ENCODE measurements at places on chromosomes 6 and 20.

GRCh38 chr6:119240257-119241110 is 109.1 kb downstream of the MAN1A1 start:
- no peak for DNase-seq

DNA sequence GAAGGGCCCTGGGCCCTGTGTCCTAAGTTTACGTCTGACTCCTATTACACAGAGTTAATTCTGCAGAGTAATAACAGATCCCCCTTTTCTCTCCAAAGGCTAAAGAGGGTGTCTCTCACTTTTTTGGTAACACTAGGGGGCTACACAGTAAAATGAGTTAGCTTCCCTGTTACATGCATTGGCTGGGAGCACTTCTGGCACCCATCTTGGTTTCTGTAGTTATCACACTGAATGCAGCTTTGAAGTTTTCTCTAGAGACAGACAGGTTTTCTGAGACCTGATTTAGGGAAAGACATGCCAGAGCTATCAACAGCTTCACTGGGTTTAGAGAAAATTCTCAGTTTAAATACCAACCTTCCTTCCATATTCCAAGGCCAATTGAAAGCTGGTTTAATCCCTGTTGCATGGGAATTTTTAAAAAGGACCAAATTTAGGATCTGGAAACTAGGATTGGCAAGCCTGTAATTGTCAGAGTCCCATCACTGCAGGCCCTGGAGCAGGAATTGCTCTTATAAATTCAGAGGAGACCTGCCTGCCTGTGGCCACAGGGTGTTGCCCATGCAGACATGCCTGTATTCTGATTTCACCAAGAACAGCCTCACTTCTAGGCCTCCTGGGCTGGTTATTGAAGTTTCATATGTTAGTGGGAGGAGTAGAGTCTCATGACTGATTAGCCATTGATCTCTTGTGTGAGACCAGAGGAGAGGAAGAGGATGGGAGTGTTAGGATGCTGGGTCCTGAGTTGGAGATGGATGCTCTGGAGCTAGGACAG is 29.4 kb downstream of the RNF8 start:
- no peak for DNase-seq

DNA sequence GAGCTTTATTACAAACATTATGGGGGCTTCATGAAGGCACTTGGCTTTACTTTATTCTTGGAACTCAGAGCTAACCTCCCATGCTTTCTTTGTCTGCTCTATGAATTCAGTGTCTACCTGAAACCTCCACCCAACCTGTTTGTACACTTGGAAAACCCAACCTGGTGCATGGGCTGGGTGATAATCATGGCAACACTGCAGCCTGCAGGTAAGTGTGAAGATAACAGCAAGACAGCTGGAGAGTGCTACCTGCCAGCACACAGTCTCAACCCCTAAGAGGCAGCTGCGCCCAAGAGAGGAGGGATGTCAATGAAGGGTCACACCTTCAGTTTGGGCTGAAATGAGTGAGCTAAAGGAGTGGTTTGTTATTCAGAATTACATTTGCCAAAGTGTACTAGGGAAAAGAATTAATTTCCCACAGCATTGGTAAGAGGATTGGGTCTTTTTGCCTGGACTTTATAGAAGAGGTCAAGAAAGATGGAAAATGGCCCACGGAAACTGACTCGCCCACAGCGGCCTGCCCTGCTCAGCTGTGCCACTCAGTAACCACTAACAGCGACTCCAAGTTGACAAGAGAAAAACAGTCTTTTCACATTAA is 24.4 kb downstream of the FOXQ1 start:
- no peak for DNase-seq

DNA sequence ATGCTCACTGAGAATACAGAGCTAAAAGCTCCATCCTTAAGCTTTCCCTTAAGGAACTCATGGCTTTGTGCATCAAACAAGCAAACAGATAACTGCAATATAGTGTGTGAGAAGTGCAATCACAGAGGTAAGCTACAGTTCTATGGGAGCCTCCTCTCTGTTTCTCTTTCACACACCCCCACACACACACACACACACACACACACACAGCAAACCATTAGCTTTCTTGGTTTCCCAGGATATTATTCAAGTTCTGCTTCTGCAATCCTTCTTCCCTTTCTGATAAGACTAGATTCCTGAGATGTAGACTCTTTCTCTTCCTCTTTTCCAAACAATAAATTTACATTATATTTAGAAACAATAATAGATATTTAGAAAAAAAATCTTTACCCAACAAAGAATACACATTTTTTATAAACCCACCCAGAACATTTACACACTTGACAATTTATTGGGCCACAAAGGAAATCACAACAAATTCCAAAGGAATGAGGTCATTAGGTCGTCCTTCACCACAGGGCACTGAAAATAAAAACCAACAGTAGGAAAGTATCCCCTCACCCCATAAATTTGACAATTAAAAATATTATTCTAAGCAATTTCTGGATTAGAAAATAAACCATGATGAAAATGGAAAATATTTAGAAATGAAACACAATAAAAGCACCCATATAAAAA is 9.3 kb upstream of the GFOD1 start:
- DNase-seq = peak; percentile 60

- DNase-seq = peak; percentile 24
These were observed 25.2 kb downstream of the HLA-A start for GRCh38 chr6:29967379-29968010.

- DNase-seq = peak; percentile 91
These were observed 9.6 kb downstream of the MAN1A1 start for GRCh38 chr6:119339941-119340456.

DNA sequence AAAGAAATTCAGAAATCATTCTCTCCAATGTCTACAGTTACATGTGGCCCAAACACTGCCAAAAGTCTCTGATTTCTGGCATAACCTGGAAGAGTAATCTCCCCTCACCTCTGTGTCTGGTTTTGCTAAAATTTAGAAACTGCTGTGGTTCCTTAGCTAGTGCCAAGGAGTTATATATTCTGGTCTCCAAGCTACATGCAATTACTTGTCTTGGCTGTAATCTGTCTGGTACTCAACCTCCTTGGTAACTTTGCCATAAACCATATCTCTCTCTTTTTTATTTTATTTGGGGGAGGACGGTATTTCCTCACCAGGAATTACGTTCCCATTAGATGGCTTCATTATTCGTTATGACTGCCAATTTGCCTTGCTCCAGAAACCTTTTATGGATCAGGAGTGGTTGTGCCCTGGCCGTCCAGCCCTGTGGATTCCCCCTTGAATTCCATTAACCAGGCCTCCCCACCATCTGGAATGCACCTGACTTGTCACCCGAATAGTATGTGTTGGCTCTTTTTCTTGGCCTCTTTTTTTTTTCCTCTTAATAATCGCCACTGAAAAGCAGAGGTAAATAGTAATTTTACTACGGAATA is 400.0 kb downstream of the CD83 start:
- DNase-seq = no peak

DNA sequence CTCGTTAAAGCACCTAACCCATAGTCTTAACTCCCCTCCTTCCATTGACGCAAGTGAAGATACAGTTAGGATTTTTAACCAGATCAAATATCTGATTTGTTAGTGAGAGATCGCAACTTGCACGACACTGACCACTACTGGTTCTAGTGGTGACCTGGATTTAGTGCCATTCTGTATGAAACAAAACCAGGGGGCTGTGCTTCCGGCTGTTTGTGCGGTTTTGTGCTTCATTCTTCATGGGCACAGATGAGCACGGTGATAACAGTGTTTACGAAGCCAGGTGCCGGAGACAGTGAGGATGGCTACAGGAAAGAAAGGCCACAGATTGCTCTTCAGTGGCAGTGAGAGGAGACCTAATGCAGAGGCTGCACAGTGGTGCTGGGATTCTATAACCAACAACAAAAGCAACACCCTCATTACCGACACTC is 75.5 kb downstream of the NOL4L start:
- no peak for DNase-seq

DNA sequence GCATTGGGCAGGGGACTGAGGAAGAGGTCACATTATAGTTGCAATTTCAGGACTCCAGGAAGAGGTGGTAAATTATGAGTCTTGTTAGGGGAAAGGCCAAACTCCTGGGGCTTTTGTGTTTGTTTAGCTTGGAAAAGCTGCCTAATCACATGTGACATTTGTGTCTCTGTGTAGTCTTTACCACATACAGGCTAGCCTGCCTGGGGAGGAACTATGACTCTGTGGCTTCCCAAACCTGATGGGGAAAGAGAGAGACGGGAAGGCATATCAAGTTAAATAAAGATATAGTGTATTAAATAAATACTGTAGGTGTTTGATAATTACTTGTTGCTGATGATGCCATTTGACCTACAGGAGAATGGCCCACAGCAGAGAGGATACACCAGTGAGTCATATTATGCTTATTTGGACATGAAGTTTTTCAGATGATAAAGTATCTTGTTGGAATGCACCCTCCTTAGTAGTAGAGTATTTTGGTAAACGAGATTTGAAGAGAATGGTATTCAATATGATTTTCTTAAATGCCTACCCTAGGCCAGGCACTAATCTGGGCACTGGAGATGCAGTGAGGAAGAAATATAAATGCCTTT is 4.0 kb downstream of the BLTP3A start:
- peak; percentile 68 for DNase-seq

DNA sequence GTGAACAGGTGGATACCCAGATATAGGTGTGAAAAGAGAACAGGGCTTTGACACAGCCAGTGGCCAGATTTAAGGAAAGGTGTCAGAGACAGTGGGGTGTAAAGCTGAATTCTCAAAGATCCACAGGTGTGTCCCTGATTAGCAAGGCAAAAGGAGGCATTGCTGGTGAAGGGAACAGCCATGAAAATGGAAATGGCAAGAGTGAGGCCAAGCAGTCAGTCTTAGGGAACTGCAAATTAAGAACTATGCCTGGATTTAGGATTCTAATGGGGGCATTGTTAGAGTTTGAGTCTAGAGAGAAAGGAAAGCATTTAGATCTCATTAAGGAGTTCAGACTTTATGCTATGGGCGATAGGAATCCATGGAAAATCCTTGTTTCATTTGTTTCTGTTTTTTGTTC is 789.2 kb downstream of the MAFB start:
- no peak for DNase-seq

DNA sequence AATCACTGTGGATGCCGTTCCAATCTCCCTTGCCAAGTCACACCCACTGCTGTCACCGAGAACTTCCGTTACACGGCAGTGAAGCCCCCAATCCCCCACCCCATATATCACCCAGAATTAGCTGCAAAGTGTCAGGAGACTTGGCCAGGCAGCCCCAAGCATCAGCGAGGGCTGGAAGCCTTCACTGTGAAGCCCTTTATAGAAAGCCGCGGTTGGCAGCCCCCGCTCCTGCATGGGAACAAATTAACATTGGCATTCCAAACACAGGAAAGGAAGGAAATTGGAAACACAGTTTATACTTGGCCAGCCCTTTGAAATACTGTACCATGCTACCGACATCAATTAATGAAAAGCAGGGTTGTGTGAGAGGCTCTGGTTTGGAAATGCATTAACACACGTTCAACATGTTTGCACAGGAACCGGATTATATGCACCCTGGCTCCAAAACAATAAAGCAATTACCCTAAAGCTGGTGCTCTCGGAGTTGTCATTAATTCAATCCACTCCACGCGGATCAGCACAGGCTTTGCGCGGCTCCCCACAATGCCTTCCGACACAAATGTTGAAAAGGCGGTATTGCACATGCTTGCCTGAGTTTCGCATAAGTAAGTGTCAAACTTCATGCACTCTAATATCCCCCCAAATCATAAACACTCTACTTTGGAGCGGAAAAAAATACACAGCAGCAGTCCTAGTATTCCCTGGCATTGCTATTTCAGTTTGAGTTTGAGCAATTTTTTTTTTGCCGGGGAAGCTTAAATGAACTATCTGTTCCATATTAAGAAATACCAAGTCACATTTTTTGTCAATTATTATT is 7.1 kb downstream of the BMP7 start:
- no peak for DNase-seq

DNA sequence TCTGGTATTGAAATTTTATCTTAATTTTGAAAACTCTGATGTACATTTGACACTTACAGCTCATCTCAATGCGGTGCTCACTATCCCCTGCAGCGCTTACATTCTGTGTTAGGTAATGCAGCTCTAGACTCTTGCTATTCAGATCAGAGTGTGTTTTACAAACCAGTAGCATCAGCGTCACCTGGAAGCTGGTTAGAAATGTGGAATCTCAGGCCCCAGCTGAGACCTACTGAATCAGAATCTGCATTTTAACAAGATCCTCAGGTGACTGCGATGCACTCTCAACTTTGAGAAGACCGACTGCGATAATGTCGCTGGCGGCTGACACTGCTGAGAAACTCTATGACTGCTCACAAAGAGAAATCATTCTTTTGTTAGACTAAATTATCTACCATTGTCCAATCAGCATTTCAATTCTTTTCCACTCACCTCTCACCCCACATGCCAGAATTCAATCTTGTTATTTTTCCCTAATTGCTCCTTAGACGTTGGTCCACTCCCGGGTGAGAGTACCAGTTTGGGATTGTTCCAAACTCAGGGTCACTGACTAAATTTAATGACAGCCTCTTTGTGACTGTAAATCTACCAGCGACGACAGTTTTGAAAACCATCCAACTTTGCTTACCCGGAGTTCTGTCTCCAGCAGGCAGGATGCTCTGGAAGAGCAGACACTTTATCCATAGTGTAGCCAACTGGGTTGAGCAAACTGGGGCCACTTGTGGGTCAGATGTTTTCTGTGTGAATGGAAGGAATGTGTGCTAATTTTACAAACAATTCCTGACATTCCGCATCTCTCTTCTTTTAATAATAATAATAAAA is 140.1 kb upstream of the BTBD3 start:
- no peak for DNase-seq

DNA sequence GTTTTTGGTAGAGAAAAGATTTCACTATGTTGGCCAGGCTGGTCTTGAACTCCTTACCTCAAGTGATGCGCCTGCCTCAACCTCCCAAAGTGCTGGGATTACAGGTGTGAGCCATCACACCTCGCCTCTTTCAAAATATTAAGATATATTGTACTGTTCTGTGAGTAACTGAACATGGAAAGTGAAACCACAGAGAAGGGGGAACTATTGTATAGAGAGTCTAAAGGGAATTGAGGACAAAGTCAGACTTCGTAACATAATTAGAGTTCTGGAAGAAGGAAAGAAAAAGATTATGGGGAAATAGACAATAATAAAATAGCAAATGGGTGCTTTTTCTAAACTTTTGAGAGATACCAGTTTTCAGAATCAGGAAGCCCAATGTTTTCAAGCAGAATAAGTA is 17.4 kb upstream of the AKAP7 start:
- peak; percentile 54 for DNase-seq

DNA sequence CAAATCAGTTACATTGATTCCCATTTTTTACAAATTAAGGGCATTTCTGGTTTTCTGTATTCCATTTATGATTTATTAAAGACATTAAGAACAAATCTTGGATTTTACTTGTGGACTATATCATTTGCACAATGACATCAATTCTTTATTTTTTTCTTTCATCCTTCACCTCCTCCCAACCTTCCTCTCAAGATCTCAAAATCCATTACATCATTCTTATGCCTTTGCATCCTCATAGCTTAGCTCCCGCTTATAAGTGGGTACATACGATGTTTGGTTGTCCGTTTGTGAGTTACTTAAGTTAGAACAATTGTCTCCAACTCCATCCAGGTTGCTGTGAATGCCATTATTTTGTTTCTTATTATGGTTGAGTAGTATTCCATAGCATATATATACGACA is 752.8 kb downstream of the CD109 start:
- DNase-seq = no peak

GRCh38 chr6:29974901-29975560 is 32.7 kb downstream of the HLA-A start:
- DNase-seq = no peak

GRCh38 chr6:18388942-18389341 is 1.8 kb downstream of the RNF144B start:
- DNase-seq = no peak

GRCh38 chr20:9258901-9259300 is 190.0 kb downstream of the PLCB4 start:
- peak; percentile 80 for DNase-seq

GRCh38 chr20:38935285-38935684 is 9.1 kb downstream of the FAM83D start:
- peak; percentile 8 for DNase-seq

Data from inflammatory macrophage treated with lipopolysaccharide for 1 hour (primary cell).